T-cell (primary cell): ENCODE measurements at places on chromosomes 4 and X.

DNA sequence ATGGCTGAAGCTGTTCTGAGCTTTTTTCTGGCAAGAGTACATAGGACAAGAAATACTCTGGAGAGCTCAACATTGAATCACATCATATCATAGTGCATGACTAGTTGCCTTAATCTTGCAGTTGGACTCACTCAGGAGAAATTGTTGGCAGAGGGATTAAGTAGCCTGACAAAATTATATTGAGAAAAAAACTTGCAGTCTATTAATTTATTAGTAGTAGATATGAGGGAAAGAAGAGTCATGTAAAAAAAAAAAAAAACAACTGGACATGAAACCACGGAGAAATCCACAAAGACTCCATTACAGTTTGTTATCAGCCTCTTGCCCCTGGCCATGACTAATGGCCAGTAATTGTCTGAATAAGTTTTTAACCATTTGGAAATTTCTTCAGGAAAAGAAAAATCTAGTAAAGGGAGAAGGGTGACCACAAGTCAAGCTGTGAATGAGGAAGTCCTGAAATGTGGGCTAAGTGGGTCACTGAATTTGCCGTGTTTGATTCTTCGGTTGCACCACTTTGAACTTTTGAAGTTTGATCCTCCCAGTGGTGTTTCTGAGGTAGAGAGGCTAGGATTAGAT, 45.6 kb downstream of the FHL1 start:
- DNase-seq, result no peak

DNA sequence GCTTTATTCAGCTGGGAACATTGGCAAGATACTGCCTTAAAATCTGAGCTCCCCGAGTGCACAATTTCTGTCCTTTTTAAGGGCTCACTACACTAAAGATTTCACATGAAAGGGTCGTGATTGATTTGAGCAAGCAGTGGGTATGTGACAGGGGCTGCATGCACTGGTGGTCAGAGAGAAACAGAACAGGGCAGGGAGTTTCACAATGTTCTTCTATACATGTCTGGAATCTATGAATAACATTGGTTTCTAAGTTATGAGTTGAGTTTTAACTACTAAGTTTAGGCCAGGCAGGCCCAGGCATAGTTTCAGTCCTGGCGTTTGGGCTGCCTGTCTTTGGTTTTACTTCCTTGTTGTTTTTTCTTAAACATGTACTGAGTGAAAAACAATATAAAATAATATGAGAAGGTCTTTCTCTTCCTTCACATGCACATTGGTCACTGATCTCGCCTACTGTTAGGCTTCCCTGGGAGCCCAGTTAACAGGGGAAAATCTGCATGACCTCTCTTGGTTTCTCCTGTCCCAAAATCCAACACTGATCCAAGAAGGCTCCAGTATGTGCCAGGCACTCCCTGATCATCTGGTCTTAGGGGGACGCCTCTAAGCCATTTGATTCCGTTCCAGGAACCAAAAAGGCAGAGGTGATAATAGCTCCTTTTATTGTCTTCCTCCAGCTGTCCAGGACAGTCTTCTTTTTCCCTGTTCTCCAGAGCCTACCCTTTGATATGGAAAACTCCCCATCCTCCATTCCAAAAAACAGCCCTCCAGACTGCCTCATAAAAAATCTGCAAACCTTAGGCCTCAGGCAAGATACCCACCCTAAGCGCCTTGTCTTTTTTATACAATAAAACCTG, at the start of gene UGT2B17:
UGT2B17 (minus strand) TSS at position 51 of the 854 bp plus-strand sequence. CDS start 7,838 bp downstream, outside the sequence.
- DNase-seq, result no peak

DNA sequence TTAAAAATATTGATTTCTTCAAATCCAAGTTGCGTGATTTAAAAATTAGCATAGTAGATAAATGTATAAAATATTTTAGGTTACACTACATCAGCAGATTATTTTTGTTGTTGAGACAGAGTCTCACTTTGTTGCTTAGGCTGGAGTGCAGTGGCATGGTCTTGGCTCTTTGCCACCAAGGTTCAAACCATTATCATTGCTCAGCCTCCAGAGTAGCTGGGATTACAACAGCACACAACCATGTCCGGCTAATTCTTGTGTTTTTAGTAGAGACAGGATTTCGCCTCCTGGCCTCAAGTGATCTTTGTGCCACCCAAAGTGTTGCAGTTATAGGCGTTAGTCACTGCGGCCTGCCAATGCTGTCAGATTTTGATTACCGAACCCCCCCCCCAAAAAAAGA, 1390.5 kb upstream of the TENM3 start:
- no peak for DNase-seq

DNA sequence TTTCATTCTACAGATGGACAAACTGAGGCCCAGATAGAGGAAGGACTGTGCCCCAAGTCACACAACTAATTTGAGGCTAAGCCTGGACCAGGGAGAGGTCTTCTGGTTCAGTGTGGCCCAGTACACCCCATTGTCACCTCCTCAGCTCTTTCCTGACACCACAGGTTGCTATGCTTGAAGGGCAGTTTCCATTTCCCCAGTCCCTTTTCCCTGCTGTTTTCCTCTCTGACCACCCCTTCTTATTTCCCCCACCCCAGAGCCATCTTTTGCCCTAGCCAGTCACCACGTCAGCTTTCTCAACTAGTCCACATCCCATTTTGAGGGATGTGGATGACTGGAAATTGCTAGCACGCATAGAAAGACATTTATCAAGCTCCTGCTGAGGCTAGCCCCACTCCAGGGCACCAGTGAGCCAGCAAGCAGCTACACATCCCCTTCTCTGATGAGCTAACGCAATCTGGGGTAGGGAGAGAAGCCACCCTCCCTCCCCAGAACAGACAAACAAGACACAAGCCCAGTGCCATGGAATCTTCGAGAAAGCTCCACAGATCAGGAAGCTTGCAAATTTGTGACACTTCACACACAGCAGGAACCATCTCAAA, 1.3 kb downstream of the GABRE start:
- DNase-seq, result no peak

DNA sequence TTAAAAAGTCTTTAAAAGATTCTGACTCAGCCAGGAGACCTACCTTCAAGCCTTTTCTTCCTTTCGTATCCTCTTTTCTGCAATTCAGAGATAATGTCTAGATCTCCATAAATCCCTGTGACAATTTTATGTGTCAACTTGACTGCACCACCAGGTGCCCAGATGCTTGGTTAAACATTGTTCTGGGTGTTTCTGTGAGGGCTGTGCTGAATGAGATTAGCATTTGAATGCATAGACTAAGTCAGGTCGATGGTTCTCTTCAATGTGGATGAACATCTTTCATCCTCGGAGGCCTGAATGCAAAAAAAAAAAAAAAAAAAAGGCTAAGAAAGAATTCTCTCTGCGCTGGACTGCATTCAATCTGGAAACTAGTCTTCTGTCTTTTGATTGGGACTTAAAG, 1082.7 kb downstream of the NLGN4X start:
- DNase-seq, result no peak

DNA sequence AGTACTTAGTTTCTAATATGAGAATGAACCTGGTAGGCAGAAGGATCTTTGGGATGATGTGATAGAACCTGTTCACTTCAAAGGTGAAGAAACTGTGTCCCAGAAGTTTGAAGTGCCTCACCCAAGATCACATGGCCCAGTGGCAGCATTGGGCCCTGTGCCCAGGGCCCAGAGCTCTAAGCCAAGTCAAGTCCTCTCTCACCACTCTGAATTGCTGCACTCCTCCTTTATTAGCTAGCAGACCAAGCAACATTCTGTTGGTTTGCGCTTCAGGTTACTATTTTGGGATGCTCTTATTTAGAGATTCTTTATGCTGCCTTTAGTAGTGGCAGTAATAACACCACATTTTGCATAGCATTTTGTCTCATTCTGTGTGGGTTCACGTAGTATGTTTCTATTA, 82.7 kb downstream of the PARM1 start:
- DNase-seq, result no peak

DNA sequence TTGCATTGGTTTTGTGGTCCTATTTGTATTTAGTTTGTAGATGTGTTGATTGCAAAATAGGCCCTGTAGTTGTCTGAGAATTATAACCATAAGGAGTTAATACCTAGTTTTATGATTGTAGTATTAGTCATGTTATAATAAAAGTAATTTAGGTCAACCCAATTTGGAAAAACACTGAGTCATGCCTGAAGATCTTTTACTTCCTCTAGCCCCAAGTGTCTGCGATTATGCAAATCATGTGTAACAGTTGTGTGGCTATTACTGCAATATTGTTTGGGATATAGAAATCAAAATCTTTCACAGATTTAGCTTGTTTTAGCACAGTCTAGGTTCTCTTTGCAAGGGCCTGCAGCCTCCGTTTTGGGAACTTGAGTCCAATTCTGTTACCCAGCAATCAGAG, 12.6 kb downstream of the SRD5A3 start:
- DNase-seq, result no peak

- DNase-seq, result no peak
Observed at GRCh38 chr4:116520886-116521285, 564.5 kb downstream of the TRAM1L1 start.

DNA sequence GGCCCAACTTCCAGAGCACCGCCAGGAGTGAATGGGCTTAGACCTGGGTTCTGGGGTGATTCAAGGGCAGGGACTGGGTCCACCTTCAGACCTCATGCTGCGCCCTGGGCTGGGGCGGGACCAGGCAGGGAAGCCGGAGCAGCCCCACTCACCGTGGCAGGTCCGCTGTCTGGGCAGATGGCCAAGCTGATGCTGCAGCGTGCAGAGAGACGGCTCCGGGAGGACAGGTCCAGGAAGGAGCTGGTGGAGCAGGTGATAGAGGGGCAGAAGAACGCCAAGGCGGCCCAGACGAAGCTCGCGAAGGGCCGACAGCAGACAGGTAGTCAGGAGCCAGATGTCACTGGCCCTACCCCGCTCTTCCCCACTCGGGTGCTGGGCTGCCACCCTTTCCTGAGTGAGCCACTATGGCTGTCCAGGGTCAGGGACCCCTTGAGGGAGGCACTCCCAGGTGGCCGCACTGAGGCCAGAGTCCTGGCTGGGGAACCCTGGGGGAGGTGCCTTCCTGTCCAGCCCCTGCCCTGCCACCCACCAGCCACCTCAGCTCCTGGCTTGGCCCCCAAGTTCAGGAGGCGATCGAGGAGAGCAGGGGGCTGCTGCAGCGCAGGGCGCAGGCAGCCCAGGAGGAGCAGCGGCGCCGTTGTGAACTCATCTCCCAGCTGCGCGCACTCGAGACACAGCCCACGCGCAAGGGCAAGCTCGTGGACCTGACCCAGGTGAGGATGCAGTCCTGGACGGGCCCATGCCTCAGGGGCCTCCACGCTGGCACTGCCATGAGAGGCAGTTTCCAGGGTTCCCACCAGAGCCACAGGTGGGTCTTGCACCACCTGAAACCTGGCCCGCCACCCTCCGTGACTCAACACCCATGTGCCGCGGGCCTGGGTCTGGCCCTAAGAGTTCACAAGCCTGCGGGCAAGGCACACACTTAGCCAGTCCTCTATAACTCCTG, 10.1 kb upstream of the RNF4 start:
- no peak for DNase-seq

GRCh38 chr4:8723222-8723980, 130.8 kb downstream of the CPZ start:
- DNase-seq, result no peak

- no peak for DNase-seq
Observed at GRCh38 chr4:176002007-176002613, 63.5 kb upstream of the WDR17 start.

GRCh38 chr4:81466841-81467671, 4.7 kb downstream of the RASGEF1B start:
- DNase-seq, result peak; percentile 70

DNA sequence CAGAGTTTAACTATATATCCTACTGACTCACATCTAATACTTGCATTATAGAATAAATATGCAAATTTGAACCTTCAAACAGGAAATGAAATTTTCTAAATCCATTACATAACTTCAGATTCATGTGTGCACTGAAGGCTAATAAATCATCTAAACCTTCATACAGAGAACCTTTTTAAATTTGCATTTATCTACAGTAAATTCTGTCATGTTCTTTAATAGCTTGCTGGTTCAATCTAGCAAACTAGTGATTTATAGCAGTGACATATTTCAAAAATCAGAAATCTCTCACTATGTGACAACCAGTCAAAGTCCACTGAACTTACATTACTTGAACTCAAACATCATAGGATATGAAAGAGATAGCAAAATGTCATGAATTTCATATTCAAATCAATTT, 65.1 kb downstream of the LRBA start:
- no peak for DNase-seq

DNA sequence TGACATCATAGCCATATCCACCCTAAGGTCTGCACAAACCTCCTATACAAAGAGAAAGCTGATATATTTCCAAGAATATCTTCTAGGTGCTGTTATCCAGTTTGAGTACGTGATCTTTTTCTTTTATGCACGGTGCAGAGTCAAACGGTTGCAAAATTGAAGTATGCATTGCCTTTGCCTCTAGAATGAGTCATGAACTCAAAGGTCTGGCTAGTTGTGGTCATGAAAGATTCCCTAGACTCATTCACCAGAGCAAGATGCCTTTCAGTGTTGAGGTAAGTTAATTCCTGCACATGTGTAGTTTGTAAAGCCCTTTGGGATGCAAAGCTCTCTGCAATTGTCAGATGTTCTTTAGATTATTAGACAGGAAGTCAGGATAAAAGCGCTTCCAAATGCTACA, 704.4 kb downstream of the PCDH19 start:
- DNase-seq, result no peak

- DNase-seq, result no peak
Observed at GRCh38 chr4:71113294-71113693, 119.8 kb downstream of the DCK start.

- no peak for DNase-seq
Observed at GRCh38 chr4:184895012-184895695, 69.4 kb upstream of the ACSL1 start.

DNA sequence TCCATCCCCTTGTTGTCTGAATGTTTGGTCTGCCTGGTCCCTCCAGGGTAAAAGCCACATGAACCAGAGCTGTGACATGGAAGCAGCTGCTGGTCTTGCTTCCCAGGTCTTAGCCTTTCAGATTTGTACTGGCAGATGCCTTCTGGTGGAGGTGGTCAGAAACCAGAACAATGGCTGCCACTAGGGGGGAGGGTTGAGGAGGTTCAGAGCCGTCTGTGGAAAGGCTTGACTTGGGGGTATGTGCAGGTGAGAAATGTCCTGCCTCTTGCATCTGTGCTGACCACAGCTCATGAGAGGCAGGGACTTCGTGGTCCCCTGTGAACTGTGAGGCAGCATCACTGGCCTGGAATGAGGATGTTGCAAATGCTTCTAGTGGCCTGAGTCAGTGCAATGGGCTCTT, 144.2 kb upstream of the WDR1 start:
- DNase-seq, result no peak

DNA sequence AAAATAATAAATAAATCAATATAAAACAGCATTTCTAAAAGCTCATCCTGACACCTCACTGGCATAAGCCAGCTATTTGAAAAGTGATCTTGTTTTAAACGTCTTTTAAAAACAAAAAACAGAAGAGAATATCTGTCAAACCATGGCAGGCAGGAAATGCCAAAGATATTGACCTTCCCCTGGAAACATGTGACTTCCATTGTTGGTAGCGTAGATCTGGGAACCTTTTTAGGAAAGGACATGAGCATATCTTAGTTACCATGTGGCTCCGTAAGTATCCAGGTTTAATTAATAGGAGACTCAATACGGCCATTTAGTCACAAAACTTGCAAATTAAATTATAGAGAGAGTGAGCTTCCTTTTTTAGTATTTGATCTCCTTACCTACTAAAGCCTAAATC, 83.0 kb upstream of the KLHL4 start:
- no peak for DNase-seq
